ENCODE measurements at places on chromosomes 6 and 20.
A peak's percentile ranks its signal among the peaks of the same experiment; 100 is the strongest.

DNA sequence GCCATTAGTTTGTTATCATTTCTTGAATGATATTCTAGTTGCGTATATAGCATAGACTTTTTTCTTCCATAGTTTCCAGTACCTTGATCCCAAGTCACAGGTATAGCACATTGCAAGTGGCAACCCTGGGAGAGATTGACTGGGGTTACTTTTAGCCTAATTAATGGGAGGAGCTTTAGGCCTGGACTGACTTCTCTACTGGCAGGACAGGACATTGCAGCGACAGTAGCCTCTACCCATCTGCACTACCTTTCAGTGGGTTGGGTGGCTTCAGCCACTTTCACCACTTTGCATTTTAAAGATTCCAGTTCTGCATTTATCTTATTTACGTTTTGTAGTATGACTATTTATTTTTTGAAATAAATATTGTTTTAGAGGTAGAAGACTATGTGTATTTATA lies 320.3 kb downstream of the RIMS1 start:
- no peak for DNase-seq

- no peak for DNase-seq
Observed at GRCh38 chr6:74577619-74578018, 628.2 kb downstream of the COL12A1 start.

- DNase-seq, result no peak
Observed at GRCh38 chr20:7792150-7792869, 147.9 kb downstream of the HAO1 start.

DNA sequence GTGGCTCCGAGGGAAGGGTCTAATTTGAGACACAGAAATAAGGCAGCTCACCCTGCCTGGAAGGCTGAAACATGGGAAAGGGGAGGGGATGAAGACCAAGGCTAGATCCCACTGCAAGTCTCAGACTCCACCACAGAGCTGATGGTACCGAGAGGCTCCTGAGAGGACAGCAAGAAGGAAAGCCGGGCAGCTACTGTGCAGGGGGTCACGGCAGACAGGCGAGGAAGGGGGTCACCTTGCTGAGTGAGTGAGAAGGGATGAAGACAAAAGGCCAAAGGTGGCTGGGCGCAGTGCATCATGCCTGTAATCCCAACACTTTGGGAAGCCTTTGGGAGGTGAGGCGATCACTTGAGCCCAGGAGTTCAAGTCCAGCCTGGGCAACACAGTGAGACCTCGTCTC lies 100.7 kb downstream of the ATP9A start:
- no peak for DNase-seq

- DNase-seq, result peak; percentile 69
Observed at GRCh38 chr20:58160451-58161061, 67.9 kb downstream of the ANKRD60 start.

GRCh38 chr20:13423472-13424173 lies 202.5 kb downstream of the ISM1 start:
- DNase-seq, result no peak

DNA sequence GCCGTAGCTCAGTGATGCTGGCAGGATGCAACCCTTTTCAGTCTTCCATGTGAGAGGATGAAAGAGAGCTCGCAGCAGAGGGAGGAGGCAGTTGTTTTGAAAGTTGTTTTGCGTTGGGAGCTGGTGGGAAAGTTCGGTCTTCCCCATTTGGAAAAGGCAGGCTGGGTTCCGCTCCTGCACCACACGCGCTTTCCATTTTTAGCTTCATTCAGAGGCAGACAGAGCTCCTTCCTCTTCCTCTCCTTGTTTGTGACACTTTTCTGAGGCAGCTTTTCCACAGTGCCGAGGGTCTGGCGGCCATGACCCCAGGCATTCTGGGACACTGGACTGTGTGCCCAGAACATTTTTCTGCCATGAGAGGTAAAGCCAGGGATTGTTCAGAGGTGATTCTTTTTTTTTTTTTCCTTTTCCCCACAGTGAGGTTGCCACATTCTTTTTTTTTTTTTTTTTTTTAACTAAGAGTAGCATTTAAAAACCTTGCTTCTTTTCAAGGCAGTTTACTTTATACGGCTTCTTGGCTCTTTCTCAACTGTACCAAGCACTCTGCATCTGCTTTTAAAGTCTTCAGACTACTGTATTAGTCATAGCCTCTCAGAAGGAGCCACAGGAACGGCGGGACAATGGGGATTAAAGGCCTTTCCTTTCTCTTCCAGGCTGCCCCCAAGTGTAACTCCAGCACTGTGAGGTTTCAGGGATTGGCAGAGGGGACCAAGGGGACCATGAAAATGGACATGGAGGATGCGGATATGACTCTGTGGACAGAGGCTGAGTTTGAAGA lies 1.6 kb downstream of the PRDM1 start:
- peak; percentile 77 for DNase-seq

DNA sequence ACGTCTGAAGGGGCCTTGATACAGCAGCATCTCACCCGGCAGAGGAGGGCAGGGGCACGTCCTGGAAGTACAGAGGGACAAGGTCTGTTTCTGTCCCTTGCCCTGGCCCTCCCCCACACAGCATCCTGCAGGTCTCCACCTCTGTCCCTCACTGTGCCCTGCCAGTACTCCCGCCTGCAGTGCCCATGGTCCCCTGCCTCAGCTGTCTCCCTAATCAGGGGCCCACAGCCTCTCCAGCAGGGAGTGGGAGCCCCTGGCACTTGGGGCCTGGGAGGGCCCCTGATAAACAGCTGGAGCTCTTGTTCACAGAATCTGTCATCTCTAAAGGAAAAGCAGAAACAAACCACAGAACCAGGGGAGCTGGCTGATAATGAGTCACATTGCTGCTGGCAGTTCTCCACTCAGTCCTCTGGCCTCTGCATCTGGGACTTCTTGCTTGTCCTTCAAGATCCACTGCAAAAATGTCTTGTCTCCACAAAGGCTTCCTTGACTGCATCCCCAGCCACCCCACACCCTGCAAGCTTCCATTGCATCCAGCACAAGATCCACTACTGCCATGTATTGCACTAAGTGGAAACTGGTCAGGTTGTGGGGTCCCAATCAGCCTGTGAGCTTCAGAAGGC lies 33.2 kb upstream of the TAF8 start:
- peak; percentile 60 for DNase-seq

GRCh38 chr20:46992640-46993035 lies 98.0 kb downstream of the EYA2 start:
- DNase-seq, result no peak

DNA sequence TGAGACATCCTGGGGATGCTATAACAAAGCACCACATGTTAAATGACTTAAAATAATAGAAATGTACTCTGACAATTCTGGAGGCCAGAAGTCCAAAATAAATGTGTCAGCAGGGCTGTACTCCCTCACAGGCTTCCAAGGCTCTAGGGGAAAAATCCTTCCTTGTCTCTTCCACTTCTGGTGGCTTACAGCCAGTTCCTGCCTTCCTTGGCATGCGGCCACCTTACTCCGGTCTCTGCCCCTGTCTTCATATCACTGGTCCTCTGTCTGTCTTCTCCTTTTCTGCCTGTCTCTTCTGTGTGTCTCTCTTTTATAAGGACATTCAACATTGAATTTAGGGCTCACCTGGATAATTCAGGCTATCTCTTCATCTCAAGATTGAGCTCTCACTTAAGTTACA lies 155.3 kb upstream of the SYNCRIP start:
- DNase-seq, result no peak

GRCh38 chr6:6007366-6008088 lies 802 bp upstream of the NRN1 start:
- DNase-seq, result no peak

DNA sequence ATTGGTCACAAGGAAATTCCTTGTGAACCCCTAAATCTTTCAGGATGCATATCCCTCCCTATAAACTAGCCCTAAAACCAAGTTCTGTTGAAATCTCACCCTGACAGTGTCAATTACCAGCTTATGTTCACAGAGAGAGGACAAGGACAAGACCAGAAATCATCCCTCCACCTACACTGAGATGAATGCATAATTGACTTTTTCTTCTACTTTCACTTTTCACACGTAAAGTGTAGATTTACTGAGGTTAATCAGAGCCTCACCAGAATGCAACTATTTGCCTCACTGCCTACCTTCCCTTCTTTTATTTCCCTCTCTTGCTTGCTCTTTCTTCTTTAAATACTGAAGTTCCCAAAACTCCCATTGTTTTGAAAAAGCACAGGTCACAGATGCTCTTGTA lies 15.3 kb upstream of the NKAIN2 start:
- DNase-seq, result no peak

Measured in fibroblast of gingiva (primary cell).